ENCODE measurements at places on chromosomes 11 and 22.

- DNase-seq, result no peak
Measured at GRCh38 chr22:20918663-20919218, 1.5 kb downstream of the CRKL start.

GRCh38 chr22:27980424-27981148 is 61.5 kb upstream of the PITPNB start:
- DNase-seq, result no peak

DNA sequence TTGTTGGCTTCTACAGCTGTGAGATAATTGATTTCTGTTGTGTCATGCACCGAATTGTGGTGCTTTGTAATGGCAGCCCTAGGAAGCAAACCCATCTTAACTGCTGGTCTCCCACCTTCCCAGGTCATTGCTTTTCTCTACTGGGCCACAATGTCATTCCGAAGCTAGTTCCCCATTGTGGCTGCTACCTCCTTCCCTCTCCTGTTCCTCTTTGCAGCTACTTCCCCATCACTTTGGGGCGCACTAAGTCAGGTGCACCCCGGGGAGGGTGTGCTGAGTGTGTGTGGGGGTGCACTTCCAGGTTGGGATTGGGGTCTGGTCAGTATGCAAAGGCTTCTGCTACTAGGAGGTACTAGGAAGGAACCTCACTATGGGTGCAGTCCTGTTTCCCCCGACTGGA is 109.3 kb downstream of the ST3GAL4 start:
- DNase-seq, result no peak

DNA sequence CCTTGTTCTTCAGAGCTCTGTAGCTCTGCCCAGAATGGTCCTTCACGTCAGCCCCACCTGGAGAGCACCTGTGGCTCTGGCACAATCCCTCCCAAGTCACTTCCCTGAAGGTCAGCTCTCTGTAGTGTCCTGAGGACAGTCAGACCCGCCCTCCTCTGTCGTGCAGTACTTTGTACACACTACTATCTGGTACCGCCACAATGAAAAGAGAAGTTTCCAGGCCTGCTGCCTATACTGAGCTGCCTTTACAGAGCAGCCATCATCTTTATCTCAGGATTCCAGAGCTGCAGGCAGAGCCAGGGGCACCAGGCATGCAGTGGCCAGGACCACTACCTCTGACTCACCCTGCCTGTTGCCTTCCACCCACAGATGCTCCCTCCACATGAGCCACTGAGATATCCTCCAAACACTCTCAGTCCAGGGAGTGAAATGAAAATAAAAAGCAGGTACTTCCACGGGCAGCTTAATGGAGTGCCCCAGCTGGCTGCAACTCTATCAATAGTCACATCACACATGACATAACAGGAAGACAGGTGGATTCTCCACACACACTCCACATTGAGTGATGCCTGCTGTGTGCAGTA is 7.3 kb downstream of the PACSIN2 start:
- DNase-seq, result no peak

DNA sequence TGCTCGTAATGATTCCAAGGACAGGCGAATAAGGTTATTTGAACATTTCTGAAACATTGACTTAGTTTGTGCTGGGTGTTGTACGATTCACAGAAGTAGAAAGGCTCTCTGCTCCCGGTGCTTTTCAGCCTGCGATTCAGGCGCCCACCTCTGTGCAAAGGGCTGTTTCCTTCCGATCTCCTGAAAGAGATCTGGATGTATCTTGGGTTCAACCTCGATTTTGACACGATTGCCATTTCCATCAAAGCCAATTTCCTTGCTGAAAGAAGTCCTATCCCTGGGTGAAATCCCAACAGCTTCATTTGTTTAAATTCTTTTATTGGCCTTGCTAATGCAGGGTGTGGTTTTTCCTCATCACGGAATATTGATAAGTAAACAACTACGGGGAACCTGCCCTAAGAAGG is 1.1 kb upstream of the ZC3H12C start:
- DNase-seq, result no peak

DNA sequence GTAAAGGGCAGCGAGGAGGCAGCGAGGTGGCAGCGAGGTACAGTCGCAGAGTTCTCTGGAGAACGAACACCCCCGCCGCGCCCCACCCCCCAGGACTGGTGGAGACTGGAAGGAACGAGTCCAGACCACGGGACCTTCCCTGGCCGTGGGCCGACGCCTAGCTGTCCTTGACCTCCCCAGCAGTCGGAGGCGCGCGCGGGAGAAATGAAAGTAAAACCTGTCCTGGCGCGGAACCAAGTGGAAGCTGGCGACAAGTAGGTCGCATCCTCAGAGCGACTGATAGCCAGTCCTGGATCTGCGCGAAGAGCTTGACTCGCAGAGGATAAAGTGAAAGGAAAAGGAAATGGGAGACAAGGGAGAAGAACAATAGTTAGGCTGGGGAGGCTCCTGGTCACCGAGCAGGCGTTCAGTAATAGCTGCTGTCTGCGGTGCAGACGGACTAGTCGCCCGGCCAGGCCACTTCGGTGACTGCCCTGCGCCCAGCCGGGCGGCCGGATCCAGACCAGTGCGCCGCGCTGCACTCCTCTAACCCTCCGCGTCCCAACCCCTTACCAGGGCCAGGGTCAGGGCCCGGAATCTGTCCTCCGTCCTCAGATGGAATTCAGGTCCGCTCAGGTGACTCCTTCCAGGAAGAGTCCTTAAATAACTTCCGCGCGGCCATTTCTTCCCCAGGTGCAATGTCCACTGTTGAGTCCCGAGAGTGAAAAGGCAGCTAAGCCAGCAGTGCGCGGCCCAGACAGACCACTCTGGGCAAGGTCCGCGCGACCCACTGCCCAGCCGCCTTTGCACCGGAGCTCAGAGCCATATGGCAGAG is 1.9 kb upstream of the ADM start:
- DNase-seq, result peak; percentile 65

Measured in activated gamma-delta T cell treated with Interleukin-2 at 50 U/mL for 16 hours (primary cell).